ENCODE measurements at places on chromosomes 1 and 21. TPM values are rescaled to one million over a fixed set of nuclear protein-coding genes. Genes with fewer than 3 reads are reported as not detected.

DNA sequence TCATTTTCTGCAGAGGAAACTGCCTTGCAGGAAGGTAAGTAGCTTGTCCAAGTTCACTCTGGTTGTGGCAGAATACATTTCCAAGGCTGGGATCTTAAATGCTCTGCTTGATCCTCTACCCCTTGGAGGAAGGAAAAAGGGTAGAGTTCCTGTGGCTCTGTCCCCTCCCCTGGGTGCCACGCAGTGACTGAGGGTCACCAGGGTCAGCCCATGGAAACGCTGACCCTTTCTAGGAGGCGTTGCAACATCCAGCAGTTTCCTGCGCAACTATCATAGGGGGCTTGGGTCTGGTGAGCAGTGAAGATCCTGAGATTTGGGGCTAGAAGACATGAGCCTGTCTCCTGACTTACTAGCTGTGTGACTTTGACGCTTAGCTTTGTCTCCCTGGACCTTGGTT, 29.4 kb upstream of the EPS8L3 start:
- no peak for DNase-seq

DNA sequence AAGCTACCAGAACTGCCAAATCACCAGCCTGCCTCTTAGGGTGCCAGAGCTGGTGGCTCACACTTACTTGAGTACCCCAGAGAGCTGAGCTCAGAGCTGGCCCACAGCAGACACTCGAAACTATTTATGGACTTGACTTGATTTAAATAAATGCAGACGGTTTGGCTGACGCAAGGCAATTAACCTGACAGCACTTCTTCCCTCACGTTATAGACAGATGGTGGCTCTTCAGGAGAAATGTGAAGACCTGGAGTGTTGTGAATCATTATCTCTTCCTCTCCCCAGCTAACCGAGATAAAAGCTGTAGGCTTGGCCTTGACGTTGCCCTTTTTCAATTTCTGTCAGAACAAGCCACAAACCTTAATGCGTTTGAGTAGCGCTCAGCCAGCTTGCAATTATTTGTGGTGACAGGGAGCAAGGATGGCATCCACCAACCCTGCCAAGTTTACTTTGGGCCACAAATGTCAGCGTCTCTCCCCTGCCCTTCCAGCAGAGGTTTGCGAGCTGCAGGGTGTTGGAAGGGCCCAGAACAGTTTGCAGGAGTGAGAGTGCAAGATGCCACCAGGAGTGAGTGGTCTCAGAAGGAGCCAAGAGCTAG, 34.0 kb upstream of the BCAR3 start:
- no peak for DNase-seq

Gene CYP4A11
- 42.1 TPM for polyA plus RNA-seq

Gene TMEM240
- polyA plus RNA-seq = 5.0 TPM

DNA sequence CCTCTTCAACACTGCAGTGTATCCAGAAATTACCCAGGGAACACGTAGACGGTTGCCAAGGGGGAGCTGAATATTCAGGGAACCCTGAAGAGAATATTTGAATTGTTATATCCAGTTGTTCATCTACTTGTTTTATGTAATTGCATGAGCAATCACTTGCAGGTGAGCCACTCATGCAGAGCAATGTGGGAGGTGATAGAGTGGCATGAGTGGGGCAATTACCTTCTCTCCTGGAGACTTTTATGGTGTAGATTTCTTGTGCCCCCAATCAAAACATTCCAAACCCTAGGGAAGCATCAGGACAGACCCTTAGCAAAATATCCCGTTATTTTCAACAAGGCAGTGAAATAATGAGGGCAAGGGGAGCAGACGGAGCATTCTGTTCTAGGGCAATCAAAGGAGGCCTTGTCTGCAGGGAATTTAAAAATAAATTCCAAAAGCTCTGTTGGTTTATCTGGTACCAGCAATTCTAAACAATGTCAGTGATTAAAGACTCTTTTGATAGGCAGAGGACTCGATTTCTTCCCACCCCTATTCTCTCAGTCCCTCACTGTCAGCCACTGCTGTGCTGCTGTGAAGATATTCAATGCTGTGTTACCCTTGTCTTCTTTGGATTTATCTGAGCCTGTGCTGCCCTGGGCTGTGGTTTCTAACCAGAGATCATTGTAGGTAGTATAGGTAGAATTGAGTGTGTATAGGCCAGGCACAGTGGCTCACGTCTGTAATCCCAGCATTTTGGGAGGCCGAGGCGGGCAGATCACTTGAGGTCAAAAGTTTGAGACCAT, 180.2 kb upstream of the MAP1LC3C start:
- DNase-seq = no peak

- DNase-seq = no peak
These were observed 2.5 kb downstream of the OLIG2 start for GRCh38 chr21:33028287-33028670.

DNA sequence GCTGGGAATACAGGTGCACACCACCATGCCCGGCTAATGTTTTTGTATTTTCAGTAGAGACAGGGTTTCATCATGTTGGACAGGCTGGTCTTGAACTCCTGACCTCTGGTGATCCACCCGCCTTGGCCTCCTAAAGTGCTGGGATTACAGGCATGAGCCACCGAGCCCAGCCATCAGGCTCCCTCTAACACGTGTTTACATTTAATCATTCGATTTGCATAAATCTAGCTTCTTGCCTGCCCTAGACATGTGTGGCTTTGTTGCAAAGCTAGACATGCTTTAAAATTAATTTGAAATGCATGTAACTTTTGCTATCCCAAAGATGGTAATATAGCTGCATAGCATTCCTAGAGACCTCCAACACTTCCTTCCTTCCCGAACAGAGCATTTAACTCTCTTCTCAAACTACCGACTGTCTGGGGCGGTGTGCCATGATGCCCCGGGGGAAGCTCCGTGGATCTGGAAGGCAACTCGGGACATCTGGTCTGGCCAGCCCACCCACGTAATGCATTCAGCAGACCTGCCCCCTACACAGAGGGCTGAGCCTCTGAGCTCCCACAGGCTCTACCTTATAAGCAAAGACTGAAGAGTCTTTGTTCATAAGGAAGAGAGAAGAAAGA, 34.6 kb upstream of the NID1 start:
- DNase-seq = no peak

GRCh38 chr21:36044056-36044455, 16.3 kb downstream of the SETD4 start:
- no peak for DNase-seq

- no peak for DNase-seq
These were observed 126.1 kb upstream of the CACHD1 start for GRCh38 chr1:64343823-64344190.

DNA sequence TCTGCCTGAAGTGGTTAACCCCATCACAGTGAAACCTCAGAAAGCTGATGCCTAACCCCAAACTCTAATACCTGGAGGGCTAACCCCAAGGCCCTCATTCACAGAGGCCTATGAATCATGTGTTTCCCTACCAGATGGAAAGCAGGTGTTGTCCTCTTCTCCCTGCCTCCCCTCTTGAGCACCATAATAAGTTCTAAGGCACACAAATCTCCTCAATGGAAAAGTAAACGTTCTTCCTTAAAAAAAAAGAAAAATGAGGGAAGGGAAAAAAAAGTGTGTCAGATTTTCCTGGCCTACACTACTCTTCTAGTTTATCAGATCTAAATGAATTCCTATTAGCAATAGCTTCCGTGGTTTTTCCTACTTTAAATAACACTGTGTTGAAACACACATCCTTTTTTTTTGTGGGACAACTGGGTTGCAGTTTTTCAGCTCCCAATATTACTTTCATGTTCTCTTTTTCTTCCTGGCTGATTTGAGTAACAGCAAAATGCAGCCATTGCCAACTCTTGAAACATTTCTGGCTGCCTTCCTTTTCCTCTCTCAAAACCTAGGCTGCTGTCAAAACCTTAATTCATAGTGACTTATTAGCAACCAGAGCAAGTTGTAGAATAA, 43.2 kb downstream of the SLC44A3 start:
- no peak for DNase-seq
